Fibroblast of villous mesenchyme (primary cell): ENCODE measurements at places on chromosomes 1 and 21.

- peak; percentile 22 for DNase-seq
Observed at GRCh38 chr21:41207401-41208375, 39.7 kb downstream of the BACE2 start.

DNA sequence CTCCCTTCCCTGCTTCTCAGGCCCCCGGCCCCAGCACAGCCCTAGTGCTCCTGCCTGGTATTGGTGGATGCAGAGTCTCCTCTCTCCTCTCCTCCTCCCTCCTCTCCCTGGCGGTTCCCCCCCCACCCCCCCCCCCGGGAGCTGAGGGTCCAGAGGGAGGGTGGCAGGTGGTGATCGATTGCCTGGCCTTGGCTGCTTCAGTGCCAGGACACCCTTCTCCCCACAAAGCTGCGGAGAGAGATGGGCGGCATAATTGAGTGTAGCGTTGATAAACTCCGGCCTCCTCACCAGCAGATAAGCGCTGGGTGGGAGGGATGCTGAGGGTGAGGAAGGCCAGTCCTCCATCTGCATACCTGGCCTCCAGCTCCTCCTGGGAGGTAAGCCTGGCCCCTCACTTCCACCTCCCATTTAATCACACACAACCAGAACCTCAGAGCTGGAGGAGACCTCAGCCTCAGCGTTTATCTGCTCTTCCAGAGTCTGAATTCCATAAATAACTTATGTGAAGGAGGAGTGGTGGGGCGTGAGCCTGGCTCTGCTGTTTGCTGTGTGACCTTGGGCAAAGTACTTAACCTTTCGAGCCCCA, 60.8 kb downstream of the LRRN2 start:
- DNase-seq, result no peak

GRCh38 chr1:152577168-152577567, 3.1 kb downstream of the LCE3D start:
- no peak for DNase-seq

DNA sequence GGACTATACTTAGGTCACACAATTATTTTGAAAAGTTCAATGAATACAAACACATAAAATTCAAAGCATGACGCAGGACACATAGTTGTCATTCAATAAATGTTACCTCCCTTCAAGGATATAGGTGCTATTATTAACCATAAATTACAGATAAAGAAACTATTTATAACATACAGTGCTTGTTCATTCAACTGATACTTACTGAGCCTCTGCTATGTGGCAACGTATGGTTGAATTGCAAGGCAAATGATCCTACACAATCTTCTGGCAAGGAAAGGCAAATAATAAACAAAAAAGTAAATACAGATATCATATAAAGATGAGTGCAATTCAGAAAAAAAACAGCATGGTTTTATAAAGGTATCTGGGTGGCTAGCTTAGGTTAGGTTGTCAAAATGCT, 614.7 kb downstream of the LTN1 start:
- no peak for DNase-seq

GRCh38 chr1:31273619-31274018, 23.0 kb downstream of the SNRNP40 start:
- DNase-seq, result no peak

- DNase-seq, result no peak
Observed at GRCh38 chr1:195195423-195196057, 1412.7 kb downstream of the KCNT2 start.

DNA sequence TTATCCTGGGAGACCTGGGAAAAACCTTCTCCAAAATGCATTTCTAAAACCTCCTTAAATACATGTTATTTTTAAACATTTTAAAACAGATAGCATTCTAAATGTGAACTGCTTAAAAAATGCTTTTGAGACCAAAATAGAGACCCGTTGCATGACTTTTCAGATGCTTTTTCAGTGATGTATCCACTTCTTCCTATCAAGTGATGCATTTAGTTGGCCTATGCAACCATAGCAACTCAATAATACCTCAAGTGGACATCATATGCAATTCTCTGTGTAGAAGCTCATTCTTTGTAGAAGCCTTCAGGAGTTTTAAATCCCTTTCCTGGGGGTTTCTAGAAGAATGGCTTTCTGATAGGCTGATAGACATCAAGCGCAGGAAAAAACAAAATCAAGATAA, 94.5 kb upstream of the RAVER2 start:
- DNase-seq, result peak; percentile 15

DNA sequence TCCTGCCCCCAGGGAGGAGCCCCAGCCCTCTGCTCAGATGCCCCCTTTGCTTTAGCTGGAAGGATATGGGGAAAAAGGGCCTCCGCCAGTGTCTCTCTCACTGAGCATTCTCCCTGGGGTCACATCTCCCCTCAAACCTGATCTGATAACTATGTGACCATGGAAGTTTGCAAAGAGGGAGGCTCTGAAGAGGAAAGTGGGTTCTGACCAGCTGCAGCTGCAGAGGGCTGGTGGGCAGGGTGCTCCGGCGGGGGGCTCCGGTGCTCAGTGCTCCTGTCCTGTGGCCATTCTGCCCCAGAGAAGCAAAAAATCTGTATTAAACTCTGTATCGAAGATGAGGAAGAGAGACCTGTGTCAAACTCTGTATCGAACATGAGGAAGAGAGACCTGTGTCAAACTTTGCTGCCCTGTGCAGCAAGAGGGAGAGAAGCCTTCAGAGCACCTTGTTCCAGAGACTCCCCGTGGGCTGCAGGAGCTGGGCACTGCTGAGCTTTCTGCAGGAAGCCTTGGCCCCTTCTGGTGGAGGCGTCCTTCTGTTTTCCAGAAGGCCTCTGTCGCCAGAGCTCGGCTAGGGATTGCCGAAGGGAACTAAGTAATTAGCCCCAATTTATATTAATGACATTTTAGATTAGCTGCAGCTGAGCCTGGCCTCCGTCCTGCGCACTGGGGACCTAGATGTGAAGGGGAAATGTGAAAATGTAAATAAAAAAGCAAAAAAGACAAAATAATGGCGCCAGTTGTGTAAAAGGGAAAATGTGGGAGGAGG, 186.2 kb upstream of the C1orf174 start:
- no peak for DNase-seq

DNA sequence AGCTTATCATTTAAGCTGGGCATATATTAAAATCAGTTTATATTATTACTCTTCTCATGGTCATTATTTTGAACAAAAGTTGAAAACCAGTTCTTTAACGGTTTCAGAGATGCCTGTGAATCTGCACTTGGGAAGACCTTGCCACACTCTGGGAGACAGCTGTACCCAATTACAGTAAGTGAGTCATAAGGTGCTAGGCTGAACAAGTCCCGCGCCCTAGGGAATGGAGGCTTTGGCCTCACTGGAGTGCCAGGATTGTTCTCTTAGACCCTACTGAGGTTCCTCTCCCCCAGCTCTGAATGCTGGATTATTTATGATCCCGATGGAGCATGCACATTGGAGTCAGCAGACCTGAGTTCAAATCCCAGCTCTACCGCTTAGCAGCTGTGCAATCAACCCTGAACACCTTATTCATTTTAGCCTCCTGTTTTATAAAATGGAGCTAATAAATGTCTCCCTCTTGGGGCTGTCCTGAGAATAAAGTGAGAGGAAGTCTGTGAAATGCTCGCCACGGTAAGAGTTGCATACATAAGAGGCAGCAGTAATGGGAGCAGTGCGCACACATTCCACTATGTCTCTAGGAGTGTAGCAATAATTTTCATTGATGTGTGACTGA, 266.2 kb downstream of the FOXD2 start:
- peak; percentile 12 for DNase-seq

DNA sequence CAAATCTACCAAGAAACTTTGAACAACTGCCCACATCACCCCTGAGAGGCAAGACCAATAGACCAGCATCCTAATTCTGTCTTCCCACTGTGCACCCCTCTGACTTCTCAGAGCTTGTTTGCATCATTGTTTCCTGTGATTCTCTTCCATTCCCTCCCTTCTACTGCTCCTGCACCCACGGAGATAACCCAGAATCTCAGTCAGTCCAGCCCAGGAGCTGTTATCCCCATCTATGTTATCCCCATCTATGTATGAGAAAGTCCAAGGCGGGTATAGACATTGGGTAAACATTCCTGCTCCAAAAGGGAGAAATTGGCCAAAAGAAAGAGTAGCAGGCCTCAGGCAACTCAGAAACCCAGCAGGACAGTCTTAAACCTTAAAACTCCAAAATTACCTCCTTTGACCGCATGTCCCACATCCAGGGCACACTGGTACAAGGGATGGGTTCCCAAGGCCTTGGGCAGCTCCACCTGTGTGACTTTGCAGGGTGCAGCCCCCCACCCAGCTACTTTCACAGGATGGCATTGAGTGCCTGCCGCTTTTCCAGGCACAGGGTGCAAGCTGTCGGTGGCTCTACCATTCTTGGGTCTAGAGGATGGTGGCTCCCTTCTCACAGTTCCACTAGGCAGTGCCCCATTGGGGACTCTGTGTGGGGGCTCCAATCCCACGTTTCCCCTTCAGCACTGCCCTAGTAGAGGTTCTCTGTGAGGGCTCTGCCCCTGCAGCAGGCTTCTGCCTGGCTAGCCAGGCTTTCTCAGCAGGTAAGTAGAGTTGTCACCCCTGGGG, 414.8 kb downstream of the NPHP4 start:
- DNase-seq, result no peak

DNA sequence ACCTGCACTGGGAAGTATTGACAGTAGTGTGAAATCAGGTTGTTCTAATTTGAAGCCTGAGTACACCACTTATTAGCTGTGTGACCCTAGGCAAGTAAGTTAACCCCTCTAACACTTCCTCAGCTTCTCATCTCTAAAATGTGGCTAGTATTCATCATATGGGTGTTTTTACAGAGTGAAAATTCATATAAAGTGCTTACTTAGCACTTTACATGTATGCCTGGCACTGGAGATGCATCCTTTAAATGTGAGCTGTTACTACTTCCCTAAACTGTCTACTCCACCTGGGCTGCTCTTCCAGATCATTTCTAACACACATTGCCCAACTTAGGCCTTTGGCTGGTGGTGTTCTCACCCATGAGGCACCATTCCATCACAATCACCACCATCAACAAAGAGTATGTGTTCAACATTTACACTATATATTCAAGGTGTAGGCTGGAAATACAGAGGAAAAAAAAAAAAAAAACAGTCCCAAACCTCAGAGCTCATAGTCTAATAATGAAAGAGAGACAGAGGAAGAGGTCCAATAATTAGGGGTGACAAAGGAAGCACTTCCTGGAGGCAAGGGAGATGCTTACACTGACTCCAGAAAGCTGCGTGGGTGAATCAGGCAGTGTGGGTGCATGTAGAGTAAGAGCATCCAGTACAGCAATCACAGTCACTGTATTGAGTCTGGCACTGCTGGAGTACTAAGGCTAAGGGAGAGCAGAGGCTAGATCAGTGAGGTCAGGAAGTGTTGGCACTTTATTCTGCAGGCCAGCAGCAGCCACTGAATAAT, 3.6 kb downstream of the STX6 start:
- no peak for DNase-seq

DNA sequence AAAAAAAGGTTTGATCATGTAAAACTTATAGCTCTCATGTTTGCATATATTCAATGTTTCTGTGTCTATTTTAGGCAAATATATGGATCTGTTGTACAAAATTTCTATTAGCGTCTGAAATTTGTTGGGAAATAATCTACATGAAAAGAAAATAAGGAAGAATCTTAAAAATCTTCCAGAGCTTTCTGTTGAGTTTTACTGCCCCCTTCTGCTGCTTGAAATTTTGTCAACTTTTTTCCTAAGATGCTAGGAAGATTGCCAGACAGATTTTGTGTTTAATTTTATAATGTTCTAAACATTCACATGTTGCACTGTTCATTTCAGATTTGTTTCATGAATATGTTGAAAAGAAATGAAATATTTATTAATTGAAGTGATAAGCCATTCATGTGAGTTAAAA, 2.5 kb upstream of the PTGS2 start:
- peak; percentile 37 for DNase-seq

- DNase-seq, result peak; percentile 12
Observed at GRCh38 chr1:3170561-3171453, 101.8 kb downstream of the PRDM16 start.

- DNase-seq, result peak; percentile 47
Observed at GRCh38 chr1:213327017-213327667, 276.1 kb downstream of the RPS6KC1 start.

DNA sequence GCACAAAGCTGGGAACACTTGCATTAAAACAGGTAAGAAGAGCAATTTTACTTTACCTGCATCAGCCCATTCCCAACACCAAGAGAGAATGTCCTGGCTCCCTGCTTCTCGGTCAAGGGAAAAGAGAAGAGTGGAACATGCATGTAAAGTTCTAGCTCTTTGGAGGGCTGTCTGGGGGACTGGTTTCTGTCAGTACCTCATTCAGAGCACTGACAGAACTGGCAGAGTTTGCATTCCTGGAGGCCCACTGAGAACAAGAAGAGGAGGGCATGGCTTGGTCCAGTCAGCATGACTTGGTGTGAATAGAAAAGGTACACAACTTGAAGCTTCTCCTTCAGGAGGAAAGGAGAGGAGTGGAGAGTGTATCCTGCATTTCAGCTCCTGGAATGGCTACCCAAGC, 83.9 kb downstream of the LRRC7 start:
- DNase-seq, result no peak

- peak; percentile 59 for DNase-seq
Observed at GRCh38 chr1:17207966-17208418, 3.1 kb downstream of the PADI1 start.

- DNase-seq, result no peak
Observed at GRCh38 chr1:246329900-246330299, 177.2 kb downstream of the SMYD3 start.

DNA sequence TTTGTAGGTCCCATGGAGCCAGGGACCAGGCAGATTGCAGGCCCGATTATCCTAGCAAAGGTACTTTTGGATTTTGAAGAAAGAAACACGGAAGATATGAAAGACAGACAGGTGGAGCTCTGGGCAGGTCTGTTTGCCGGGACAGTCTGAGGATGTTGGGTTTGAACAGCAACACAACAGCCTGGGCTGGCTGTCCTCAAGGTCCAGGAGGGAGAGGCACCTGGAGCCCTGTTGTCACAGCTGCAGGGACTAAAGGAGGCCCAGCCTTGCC, 14.6 kb downstream of the H6PD start:
- DNase-seq, result no peak

GRCh38 chr1:113835686-113836290, 23.5 kb upstream of the RSBN1 start:
- peak; percentile 69 for DNase-seq

DNA sequence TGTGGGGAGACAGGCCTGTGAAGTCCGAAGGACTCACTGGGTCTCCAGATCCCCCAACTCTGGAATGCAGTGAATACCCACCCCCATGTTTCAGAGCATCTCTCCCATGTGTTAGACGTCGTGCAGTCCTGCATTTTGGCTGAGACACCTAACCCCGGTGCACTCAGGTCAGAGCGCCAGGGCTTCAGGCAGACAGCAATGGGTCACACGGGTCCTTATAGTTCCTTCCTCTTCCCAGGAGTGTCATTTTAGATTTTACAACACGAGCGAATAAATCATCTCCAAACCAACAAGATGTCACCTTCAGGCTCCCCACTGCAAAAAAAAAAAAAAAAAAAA, 5.1 kb downstream of the PRRX1 start:
- DNase-seq, result no peak
